ENCODE measurements at places on chromosomes 12 and 14.

DNA sequence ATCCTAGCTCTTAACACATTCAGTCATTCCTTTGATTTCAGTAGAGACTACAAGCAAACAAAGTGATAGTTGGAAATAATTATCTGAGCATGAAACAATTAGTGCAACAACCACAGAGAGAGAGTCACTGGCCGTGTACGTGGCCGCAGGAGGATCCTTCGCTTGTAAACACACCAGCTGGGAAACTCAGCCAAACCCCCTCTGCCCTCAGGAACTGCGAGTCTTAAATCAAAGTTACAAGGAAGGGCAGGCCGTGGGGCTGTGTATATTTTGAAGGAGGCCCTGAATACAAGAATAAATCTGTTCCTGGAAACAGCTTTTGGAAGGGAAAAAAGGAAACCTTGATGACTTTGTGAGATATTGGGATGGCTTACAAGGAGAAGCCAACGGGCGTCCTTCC is 164.5 kb downstream of the ANO2 start:
- no peak for DNase-seq

DNA sequence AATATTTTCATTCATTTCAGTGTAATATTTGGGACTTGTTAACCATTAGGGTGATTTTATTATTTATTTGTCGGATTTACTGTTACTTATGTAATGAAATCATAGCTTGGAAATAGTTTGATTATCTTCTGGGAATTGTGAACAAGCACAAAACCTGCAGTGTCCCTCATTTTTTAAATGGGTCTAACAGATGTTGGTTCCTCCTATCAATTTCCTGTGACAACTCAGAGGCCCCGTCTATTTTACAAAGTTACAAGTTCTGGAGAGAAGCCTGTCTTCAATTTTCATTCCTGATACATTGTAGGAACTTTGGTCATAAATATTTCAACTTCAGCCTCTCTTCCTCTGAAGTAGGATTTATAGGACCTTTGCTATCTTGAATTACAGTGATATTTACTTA is 101.8 kb upstream of the DNM1L start:
- no peak for DNase-seq

DNA sequence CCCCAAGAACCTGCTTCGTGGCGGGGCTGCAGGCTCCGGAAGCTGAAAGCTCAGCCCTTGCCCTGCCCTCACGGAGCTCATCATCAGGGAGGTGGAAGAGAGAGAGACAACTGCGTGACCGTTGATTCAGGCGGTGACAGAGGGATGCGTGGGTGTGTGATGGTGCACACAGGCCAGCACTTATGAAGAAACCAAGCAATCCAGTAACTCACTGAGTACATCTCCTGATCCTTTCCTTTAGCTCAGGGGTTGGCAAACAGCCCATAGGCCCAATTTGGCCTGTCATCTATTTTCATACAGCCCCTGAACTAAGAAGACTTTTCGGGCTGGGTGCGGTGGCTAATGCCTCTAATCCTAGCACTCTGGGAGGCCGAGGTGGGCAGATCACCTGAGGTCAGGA is 49.9 kb downstream of the TESC start:
- DNase-seq = no peak

DNA sequence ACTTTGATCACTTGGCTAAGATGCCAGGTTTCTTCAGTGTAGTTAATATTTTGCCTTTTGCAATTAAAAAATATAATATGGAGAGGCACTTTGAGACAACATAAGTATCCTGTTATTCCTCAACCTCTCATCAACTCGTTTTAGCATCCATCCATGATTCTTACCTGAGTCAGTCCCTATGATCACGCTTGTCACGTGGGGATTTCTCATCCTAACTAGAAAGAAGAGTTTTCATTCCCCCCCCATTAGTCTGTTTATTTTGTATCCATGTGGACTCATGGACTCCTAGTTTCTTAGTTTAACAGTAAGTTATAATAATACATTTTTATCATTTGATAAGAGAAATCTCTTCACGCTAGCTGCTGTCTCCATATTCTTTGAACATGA is 110.3 kb downstream of the SLC25A47 start:
- no peak for DNase-seq

DNA sequence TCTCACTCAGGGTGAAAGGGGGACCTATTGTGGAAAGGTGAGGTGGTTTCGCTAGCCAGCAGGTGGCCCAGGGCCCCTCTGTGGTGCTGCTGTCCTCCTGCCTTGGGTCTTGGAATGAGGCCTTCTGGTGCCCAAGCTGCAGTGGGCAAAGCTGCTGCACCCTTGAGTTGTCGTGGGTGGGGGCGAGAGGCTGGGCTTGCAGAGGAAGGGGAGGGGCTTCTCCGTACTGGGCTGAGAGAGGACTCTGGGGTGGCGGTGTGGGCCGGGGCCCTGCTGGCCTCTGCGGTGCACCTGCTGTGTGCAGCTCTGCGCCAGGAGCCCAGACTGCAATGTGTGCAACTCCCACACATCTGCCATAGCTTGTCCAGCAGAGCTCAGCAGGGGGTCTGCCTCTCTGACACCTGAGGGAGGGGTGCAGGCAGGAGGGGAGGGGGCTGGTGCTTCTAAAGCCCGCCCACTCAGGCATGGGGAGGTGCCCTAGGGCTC is 145.8 kb downstream of the KIF26A start:
- DNase-seq = no peak

DNA sequence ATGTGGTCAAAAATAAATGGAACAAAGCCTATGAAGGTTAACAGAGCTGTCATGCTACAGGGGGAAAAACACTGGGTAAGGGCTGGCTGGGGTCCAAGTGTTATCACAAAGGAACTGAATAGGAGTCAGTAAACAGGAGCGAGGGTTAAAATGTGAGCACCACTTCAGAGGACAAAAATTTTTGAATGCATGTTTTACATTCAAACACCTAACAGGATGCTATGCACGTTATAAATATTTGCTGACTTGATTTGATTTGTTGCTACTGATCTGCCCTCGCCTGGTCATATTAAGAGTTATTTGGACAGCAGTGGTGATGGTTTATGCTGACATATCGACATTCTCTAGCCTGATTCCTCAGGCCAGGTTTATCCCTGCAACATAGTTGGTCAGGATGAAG is 7.4 kb upstream of the KTN1 start:
- DNase-seq = no peak

DNA sequence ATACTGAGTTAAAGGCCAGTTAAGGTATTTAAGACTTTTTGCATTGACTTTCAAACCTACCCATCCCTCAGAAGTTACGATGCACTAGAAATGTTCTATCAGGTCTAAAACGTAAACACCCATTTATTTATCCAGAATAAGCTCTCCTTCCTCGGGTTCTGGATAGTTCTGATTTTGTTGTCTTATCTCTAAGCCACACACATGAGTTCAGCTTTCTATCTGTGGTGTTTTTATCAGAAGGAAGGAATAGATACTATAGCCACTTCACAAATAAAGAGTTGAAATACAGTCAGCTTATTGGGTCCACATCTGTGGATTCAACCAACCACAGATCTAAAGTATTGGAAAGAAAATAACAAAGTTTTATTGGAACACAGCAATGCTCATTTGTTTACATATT is 5.4 kb downstream of the SFSWAP start:
- peak; percentile 61 for DNase-seq

DNA sequence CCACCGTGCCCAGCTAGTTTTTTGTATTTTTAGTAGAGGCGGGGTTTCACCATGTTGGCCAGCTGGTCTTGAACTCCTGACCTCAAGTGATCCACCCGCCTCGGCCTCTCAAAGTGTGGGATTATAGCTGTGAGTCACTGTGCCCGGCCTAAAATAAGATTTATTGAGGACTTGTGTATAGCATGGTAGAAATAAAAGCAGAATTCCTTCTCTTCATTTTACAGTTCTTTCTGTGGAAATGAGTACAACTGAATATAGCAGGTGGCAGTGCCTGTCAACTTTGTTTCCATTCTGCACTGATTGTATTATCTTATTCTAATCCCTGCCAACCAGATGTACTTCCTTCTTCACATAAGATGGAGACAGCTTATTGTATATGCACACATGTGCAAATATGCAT is 41.0 kb downstream of the DIP2B start:
- no peak for DNase-seq

GRCh38 chr12:64694130-64695040 is 64.8 kb downstream of the GNS start:
- peak; percentile 14 for DNase-seq

GRCh38 chr12:94318181-94318580 is 141.5 kb downstream of the CEP83 start:
- DNase-seq = no peak

GRCh38 chr12:1926251-1926657 is 7.8 kb upstream of the CACNA2D4 start:
- DNase-seq = no peak

DNA sequence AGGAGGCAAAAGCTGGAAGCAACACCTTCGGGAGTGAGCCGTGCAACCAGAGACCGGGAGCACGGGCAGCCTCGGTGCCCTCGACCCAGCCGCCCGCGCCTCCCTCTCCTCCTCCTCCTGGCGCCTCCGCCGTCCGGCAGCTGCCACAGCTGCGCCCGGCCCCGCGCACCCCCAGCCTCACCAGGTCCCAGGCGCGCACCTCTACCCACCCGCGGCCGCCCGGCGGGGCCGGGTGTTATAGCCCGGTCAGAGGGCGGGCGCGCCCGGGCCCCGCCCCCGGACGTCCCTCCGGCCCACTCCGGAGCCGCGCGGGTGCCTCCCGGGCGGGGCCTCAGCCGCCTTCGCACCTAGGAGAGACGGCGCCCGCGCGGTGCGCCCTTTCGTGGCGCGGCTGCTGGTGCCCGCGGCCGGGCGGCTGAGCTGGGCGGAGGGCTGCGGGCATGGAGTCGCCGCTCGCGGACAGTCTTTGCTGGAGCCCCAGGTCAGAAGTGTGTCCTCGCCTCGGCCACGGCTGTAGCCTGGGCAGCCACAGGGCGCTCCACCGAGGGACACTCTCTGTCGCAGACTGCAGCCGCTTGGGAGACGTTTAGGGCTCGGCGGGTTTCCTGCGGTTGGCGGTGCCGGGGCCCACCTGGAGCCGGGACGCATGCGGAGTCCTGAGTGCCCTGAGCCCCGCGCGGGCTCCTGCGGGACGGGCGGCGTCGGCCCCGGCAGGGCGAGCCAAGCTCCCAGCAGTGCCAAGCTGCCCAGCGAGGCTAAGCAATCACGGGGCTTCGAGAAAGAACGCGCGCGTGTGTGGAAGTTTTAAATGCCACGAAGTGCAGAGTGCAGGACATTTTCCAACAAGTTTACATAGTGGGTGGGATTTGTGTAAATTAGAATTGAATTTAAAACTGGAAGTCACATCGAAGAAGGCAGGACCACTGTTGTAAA is at the start of gene CPM:
Gene CPM (minus strand): TSS at position 211 of the 933 bp plus-strand sequence. CDS start 334 bp downstream, outside the sequence.
- peak; percentile 56 for DNase-seq

DNA sequence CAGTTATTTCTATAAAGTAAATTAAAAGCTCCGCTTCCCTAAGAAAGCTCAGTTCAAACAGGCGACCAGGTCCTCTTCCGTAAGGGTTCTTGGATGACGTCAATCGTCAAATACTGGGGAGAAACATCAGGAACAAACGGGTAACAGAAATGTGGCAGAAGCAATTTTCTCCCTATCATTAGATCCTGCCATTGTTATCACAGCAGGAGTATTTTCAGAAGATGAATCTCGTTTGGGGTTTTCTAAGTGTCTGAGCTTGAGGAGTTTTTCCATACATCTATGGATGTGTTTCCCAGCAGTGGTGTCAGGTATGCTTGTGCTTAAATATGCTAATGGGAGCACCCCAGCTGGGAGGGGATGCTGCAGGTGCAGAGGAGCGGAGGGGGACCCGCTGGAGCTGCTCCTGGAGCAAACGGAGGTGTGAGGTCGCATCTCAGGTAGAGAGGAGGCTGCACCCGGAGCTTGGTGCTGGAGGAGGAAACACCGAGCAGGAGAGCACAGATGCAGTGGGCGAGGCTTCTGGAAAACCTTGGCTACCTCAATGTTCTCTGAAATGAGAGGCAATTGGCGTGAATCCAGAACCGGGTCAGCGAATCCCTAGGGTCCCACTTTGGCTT is 795.5 kb downstream of the AACS start:
- no peak for DNase-seq

DNA sequence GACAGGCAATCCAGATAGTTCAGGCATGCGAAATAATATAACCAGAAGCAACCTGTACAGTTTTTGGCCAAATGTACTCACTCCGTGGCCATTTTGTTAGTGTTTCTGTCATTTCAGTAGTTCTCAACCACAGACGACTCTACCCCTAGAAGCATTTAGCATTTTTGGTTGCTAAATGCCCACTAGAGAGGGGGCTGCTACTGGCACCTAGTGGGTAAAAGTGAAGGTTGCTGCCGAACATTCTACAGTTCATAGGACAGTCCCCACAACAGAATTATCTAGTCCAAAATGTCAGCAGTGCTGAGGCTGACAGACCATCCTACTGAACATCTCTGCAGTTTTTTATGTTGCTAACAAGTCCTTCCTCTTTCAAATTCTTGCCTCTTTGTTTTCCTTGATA is 107.4 kb downstream of the TSHR start:
- peak; percentile 74 for DNase-seq

DNA sequence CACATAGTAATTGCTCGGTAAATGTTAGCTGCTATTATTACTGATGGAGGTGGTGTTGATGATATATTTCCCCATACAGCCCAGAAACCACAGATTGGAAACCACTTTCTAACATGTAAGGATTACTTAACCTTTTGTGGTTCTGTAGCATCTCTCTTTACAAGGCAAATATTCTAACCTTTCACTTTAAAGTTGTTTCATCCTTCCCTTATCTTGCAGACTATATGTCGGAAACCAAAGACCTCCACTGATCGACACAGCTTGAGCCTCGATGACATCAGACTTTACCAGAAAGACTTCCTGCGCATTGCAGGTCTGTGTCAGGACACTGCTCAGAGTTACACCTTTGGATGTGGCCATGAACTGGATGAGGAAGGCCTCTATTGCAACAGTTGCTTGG is 75.8 kb downstream of the FRMD6 start:
- DNase-seq = no peak

- peak; percentile 87 for DNase-seq
These were observed 790 bp downstream of the BTG1 start for GRCh38 chr12:92144631-92145480.

DNA sequence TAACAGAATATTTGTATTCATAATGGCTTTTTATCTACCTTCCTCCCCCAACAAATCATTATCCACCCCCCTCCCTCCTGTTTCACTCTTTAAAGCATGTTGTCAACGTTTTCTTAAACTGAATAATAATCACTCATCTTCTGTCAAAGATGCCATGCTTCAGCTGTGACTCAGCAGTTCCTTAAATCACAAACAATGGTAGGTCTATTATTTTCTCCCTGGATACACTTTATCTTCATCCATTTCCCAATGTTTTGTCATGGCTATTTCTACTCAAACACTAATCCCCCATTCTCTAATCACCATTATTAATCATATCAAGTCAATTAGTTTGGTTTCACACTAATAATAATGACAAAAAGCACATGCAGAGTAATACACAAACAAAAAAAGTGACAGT is 6.5 kb downstream of the CLEC12B start:
- DNase-seq = no peak

GRCh38 chr12:77914081-77914488 is 83.4 kb downstream of the NAV3 start:
- no peak for DNase-seq

DNA sequence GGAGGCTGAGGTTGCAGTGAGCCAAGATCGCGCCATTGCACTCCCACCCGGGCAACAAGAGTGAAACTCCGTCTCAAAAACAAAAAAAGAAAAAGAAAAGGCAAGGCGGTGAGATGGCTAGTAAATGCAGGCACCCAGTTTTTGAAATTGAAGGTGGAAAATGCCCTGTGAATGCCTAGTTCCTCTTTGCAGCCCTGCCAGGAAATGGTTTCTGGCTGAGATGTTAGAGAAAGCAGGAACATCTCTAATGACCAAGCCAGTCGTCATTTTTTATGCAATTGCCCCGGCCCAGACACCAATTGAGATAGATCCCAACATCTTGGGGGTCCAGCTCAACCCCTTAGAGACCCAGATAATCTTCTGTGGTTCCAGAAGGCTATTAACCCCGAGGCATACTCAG is 17.0 kb downstream of the SLC8A3 start:
- no peak for DNase-seq

Data from erythroblast (primary cell).